ENCODE measurements at places on chromosomes 4 and X.

DNA sequence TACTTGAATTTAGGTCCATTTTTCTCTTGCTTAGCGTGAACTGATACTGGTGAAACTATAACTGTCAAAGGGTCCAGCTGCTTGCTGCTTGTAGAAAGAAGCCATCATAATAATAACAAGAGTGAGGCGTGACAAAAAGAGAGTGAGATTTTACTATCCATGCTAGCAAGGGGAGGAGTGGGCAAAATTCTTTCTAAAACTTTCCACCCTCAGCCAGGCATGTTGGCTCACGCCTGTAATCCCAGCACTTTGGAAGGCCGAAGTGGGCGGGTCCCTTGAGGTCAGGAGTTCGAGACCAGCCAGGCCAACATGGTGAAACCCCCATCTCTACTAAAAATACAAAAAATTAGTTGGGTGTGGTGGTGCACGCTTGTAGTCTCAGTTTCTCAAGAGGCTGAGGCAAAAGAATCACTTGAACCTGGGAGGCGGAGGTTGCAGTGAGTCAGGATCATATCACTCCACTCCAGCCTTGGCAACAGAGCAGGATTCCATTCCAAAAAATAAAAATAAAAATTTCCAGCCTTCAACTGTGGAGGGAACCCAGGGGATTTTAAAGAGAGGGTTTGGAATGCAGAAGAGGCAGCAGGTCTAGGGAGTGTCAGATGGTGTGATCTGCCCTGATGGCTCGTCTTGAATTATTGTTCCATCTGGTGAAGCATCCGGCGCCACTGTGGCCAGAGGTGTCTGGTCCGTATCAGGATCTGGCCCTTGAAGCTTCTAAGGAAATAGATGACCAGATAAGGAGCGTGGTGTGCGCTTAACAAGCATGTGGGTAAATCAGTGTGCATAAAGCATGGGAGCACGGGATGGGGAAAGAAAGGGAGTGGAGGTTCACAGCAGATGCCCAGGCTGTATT, 51.8 kb downstream of the LRP2BP start:
- DNase-seq, result no peak

DNA sequence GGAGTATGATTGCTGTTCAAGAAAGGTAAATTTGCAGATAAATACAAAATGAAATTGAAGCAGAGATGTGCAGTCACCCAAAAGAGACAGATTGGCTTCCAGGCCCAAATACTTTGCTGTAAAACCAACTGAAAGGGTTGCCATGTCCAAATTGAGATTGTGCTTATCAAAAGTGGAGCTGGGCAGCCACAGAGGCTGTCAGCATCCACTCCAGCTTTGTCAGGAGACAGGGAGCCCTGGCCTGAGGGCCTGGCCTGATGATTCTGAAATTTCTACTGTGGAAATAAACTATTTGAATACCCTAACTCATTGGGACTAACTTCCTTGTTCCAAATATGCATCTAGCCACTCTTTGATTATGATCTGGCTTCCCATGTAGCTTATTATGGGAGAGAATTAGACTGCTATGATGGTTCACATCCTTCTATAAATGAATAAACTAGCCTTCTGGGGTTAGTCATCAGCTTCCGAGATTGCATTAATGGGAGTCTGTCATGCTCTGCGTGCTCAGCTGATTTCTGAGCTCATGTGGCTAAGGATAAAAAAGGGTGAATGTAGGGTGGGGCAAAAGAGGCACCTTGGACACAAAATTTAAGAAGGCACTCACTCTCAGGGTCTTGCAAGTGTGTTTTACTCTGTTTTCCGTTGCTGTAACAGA, 48.2 kb downstream of the SLC34A2 start:
- DNase-seq, result no peak

DNA sequence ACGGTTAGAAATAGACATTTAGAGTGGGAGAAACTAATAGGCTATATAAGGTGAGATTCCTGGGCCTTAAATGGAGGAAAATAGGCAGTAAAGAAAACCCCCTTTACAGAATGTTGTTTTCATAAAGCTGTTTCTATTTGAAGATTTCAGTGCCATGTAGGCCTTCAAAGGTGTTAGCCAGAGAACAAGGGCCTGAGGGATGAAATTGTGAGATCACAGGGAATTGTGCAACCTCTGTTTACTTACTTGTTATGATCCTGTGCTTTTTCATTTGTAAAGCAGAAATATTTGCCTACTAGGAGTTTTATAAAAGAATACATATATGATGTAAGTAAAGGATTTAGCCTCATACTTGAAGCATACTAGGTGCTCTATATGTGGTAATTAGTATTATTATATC, 272.9 kb upstream of the ARX start:
- no peak for DNase-seq

GRCh38 chr4:178329226-178329872, 887.1 kb upstream of the AGA start:
- no peak for DNase-seq

GRCh38 chr4:41639291-41639690, 101.3 kb downstream of the LIMCH1 start:
- no peak for DNase-seq

GRCh38 chr4:168163106-168163505, 70.8 kb downstream of the ANXA10 start:
- no peak for DNase-seq

DNA sequence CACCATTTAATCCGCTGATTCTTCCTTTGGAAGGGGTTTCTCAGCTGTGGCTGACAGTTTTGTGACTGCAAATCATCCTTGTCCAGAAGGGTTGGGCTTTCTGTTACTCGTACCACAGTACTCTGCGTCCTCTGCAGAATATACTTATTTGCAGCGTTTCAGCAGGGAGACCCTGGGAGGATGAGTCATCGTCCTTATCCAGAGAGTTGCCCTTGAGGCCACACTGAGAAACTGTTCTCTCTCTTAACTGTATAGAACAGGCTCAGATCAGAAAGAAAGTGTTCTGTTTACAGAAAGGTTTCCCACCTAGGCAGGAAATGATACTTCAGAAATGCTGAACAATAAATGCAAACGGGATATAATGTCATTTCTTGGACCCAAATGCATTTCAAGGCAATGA, 47.8 kb upstream of the DDX53 start:
- DNase-seq, result no peak

DNA sequence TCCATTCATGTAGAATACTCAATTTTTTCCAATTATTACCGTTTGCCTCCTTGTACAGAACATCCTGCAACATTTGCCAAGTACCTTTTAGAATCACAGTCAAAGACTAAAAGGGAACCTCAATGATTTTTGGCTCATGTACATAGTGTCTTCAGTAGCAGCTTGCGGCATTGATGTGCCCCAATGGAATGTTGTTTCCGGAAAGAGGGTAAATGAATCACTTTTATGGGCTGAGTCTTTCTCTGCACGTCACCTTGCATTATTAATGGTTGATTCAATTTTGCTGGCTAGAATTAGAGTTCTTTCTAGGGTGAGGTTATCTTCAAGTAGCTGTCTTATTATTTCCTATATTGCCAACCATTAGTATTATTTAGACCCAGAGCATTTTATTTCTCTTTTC, 116.9 kb upstream of the GABRA2 start:
- DNase-seq, result no peak

- no peak for DNase-seq
These were observed 21.1 kb downstream of the KANTR start for GRCh38 chrX:53114864-53115549.

DNA sequence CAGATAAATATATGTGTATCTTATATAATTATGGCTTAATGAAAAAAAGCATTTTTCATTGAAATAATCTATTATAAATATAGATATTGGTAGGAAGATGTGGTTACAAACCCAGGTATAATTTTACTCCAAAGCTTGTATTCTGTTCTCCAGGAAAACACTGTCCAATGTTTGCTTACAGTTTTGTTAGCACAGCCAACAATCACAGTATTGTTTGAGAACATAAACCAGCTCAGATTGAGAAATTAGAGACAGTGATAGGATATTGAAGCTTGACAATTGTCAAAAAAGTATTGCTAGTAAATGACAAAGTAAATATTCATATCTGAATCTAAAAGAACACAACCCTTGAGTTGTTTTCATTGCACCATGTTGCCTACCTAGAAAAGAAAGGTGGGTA, 228.8 kb downstream of the ADGRL3 start:
- DNase-seq, result no peak

DNA sequence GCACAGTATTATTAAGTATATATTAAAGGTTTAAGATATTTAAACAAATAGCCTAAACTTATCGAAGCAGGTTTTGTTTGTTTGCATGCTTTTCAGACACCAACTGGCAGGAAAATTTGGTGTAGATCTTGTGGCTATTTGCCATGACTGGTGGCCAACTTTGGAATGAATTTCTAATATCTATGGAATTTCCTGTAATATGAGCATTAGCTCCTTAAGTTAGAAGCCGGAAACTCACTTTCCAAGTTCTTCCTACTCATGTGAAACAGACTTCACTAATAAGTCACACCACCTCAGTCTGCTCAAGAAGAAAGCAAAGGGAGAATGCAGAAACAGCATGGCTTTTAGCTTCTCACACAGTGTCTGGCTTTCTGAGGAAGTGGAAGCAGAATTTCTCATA, 563.9 kb downstream of the GRXCR1 start:
- no peak for DNase-seq

DNA sequence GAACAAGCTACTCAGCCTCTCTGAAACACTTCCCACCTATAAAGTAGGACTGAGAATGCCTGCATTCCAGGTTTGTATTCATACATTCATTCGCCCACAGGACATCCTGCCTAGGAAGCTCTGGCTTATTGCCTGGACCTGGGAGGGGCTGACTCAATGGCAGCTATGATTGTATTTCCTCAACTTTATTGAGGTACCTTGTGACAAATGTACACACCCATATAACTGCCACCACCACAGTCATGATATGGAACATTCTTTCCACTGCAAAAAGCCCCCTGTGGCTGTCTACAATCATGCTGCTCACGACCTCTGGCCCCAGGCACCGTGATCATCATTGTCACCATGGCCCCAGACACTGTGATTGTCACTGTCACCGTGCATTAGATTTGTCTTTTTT, 68.3 kb downstream of the ABLIM2 start:
- DNase-seq, result no peak

- DNase-seq, result no peak
These were observed 13.1 kb downstream of the RAB33A start for GRCh38 chrX:130184857-130185256.

- no peak for DNase-seq
These were observed 975.2 kb downstream of the STIM2 start for GRCh38 chr4:27835851-27836250.

- no peak for DNase-seq
These were observed 262.8 kb downstream of the DKK2 start for GRCh38 chr4:106773076-106773905.

DNA sequence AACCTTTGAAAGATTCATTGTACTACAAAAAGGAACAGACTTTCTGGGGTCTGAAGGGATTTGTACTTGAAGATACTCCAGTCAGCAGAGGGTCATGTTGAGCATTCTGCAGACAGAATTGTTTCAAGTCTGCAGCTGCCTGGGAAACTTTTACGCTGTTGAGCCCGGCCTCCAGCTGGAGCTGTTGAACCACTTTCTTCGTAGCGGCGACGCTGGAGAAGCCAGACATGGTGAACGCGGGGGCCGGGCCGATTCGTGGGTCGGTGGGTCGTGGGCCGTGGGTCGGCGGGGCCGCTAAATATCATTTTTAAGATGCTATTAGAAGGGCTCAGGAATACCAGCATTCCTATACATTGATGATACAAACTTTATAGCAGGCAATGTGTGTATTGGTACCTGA, 12.0 kb upstream of the RTL9 start:
- DNase-seq, result no peak

GRCh38 chrX:98071331-98071730, 1187.6 kb downstream of the RPA4 start:
- DNase-seq, result no peak

- no peak for DNase-seq
These were observed 47.0 kb downstream of the FGFRL1 start for GRCh38 chr4:1058198-1058996.

- DNase-seq, result no peak
These were observed 190.2 kb downstream of the CPE start for GRCh38 chr4:165569031-165569430.

DNA sequence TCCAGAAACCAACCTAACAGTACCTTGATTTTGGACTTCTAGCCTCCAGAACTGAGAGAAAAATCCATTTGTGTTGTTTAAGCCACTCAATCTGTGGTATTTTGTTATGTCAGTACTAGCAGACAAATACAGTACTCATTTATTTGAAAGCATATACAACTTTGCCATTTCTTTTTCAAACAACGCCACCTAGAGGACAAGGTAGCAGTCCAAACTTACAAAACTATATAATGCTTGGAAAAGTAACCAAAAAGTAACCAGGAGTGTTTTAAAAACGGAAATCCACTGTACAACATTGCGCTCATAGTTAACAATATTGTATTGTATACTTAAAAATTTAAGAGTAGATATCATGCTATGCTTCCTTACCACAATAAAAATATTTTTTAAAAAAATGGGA, 37.0 kb upstream of the FGF13 start:
- DNase-seq, result no peak

- DNase-seq, result no peak
These were observed 122.1 kb downstream of the ANKRD50 start for GRCh38 chr4:124590480-124590879.

DNA sequence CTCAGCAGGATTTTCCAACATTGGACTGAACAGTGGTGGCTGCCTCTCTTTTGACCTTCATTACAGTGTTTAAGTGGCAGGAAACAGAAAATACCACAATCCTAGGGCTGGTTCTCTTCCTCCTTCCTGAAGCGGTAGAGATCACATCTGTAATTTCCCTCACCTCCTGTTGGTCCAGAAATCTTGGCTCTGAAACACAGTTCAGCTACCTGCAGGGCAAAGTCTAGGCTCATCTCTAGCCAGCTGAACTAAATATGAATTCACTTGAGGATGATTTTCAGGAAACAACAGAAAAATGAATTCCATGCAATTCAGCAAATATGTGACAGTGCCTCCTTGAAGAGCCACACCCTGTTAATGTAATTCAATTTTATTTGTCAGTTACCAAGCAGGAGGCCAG, 531.9 kb downstream of the INPP4B start:
- DNase-seq, result no peak

DNA sequence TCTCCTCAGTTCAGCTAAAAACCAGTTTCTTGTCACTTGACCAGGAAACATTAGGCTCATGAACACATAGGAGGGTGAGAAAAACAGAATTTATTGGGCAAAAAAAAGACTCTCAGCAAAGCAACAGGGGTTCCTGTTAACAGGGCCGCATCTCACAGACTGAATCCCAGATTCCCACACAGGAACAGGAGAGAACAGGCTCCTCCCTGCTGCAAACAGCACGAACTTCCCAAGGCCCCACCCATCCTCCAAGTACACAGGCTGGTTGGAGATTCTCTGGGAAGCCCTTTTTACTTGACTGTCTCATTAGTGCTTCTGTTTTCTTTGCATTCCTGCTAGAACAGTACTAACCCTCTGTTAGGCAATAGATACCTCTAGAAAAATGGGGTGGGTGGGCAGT, 52.4 kb upstream of the IL21 start:
- DNase-seq, result no peak

DNA sequence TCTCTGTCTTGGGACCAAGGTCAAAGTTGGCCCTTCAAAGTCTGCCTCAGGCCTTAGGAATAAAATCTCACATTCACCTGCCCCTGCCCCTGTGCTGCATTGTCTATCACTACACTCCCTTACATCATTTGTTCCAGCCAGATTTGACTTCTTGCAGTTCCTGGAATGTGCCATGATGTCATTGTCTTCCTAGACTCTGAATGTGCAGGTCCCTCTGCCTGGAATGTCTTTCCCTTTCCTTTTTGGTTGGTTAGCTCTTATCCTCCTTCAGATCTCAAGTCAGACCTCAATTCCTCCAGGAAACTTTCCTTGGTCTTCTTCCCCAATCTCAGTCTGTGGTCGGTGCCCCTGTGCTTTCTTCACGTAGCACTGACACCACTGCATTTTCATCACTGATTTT, 67.7 kb upstream of the EFNB1 start:
- DNase-seq, result no peak

GRCh38 chrX:97109730-97110129, 226.0 kb downstream of the RPA4 start:
- no peak for DNase-seq
